ENCODE measurements at places on chromosomes 2 and 18.

GRCh38 chr2:164009756-164010337 lies 274.0 kb upstream of the FIGN start:
- no peak for DNase-seq

- DNase-seq: no peak
Measured at GRCh38 chr2:17930773-17931172, 52.3 kb downstream of the KCNS3 start.

DNA sequence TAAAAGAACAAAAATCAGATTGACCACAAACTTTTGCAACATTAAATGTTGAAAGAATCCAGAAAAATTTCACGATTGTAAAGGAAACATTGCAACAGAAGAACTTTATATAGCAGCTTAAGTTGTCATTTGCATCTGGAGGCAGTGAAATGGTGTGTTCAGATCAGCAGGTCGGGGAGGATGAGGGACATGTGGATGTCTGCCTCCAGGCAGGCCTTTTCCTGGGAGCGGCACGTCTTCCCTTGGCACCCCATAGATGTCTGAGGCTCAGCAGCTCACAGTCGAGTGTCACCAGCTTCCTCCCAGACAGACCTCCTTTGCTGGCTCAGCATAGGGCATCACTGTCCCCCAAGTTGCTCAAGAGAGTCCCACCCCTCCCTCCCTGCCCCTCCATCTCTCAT lies 44.3 kb upstream of the ASB1 start:
- no peak for DNase-seq

DNA sequence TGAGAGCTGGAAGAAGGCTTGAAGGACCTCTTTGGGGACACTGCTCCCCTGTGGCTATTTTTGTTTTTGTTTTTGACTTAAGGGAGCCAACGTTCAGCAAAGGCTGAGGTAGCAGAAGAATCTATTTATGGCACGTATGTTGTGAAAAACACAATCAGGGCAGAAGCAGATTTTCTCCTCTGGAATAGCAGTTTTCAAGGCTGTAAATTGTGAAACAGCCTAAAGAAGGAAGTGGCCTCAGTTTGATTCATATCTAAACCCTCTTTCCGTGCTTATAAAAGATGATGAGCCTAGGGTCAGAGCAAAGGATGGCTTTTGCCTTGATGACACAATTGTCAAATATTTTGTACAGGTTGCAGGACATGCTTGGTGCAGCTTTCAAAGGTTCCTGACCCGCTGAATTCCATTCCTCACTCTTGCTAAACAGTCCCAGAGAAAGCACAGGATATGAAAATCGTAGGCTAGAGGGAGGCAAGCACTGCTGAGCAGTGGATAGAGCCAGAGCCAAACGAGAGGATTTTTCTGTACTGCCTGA lies 106.2 kb upstream of the DLX2 start:
- no peak for DNase-seq

DNA sequence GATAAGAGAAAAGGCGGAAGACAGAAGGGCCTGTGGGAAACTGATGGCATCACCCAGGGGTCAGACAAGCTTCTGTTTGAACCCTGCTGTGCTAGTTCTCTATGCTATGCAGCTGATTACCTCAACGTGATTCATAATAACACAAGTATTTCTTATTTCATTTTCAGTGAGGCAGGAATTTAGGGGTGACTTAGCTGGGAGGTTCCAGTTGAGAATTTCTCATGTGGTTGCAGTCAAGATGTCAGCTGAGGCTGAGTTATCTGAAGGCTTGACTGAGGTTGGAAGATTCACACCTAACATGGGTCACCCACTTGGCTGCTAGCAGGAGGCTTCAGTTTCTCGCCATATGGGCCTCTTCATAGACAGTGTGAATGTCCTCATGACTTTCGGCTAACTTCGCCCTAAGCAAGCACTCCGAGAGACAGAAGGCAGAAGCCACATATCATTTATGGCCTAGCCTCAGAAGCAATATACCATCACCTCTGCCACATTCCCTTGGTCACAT lies 34.0 kb upstream of the TMEM131 start:
- DNase-seq: no peak

GRCh38 chr2:11764359-11764758 lies 17.9 kb downstream of the LPIN1 start:
- no peak for DNase-seq

- no peak for DNase-seq
Measured at GRCh38 chr18:70047931-70048603, 100.4 kb upstream of the CD226 start.

DNA sequence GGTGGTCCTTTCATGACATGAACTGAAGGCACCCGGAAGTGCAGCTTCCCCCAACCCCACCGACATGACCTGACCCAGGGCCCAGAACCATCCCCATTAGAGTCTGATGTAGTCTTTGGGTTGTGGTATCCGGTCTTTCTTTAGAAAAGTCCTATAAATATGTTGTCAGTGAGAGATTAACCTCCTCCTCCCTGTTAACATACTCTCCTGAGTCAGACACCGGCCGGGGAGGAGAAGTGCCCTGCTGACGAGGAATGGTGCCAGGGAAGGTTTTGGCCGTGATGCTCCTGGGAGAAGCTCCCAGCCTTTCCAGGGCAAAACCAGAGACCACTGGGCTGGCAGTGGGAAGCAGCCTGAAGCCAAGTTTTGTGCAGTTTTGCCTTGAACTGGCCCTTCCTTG lies 109.0 kb downstream of the LAMA3 start:
- DNase-seq: no peak

- no peak for DNase-seq
Measured at GRCh38 chr2:26017464-26018183, 16.3 kb upstream of the RAB10 start.

- DNase-seq: no peak
Measured at GRCh38 chr18:45110577-45111501, 430.2 kb downstream of the SETBP1 start.

DNA sequence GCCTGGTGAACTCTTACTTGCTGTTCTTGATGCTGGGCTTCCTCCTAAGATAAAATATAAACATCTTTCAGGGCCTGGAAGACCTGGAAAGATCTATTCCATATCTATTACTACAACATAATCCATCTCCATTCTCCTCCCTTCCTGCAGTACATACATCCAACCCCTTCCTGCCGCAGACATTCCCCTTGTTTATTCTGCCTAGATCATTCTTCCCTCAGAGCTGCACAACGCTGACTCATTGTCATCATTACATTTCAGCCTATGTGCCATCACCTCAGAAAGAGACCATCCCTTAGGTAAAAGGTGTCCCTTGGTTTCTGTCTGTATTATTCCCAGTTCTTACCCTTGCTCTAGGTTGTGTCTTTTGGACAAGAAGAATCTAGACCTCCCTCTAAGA lies 2.5 kb upstream of the CDH7 start:
- no peak for DNase-seq

- no peak for DNase-seq
Measured at GRCh38 chr2:111208639-111209038, 87.9 kb downstream of the BCL2L11 start.

- DNase-seq: no peak
Measured at GRCh38 chr2:30622452-30622851, 175.4 kb downstream of the LCLAT1 start.

DNA sequence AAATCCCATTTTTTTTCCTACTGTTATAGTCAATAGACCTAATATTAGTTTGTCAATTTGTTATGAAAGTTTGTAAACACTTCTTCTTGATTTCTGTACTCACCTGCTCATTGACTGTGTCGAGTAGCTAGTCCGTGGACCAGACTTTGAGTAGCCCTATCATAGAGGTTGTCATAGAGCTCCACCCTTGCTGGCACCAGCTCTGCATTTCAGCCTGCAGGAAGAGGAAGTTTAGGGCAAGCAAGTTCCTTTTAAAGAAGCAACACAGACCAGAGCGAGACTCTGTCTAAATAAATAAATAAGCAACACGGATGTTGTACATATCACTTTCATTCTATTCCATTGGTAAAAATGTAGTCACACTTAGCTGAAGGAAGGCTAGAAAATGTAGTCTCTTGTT lies 74.0 kb downstream of the MCFD2 start:
- DNase-seq: no peak

DNA sequence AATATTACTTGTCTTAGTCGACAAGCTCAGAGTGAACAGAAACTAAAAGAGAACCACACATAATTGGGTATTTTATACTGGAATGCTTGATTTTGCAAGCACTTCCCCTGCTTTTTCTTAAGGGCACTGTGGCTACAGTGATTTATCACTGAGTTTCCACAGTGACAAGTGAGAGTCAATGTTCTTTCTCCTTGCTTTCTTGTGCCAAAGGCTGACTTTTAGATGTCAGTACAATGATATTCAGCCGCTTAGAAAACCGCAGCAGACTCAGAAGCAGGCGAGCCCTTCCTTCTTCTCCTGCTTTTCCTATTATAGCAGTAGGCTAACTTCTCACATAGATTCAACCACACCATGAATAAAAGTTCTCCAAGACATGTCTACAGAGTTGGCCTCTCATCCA lies 1603.6 kb upstream of the NXPH2 start:
- DNase-seq: no peak

GRCh38 chr18:75698861-75699260 lies 271.4 kb upstream of the SMIM21 start:
- no peak for DNase-seq

GRCh38 chr2:109397893-109398292 lies 215.9 kb downstream of the SEPTIN10 start:
- no peak for DNase-seq

- DNase-seq: no peak
Measured at GRCh38 chr2:163717993-163718680, 17.7 kb downstream of the FIGN start.

GRCh38 chr2:9103663-9104277 lies 100.3 kb upstream of the MBOAT2 start:
- DNase-seq: no peak

GRCh38 chr2:72057308-72057707 lies 90.4 kb downstream of the CYP26B1 start:
- no peak for DNase-seq

DNA sequence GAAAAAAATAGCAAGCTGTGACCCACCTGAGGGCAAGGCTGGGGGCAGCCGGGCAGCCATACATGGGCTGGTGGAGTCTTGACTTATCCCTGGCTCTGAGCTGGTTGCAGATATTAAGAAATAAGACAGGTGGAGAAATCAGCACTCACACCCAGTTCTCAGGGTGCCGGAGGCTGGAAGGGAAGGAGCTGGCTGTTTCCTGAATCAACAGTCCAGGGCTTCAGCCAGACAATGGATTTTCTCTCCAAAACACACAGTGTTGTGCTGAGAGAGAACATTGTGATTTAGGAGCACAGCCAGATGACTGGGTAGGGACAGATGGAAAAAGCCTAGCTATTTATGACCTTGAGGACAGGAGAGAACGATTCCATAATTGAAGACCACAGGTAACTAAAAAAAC lies 208.8 kb downstream of the LDLRAD4 start:
- DNase-seq: no peak

- DNase-seq: no peak
Measured at GRCh38 chr2:71811726-71812125, 335.9 kb downstream of the CYP26B1 start.

DNA sequence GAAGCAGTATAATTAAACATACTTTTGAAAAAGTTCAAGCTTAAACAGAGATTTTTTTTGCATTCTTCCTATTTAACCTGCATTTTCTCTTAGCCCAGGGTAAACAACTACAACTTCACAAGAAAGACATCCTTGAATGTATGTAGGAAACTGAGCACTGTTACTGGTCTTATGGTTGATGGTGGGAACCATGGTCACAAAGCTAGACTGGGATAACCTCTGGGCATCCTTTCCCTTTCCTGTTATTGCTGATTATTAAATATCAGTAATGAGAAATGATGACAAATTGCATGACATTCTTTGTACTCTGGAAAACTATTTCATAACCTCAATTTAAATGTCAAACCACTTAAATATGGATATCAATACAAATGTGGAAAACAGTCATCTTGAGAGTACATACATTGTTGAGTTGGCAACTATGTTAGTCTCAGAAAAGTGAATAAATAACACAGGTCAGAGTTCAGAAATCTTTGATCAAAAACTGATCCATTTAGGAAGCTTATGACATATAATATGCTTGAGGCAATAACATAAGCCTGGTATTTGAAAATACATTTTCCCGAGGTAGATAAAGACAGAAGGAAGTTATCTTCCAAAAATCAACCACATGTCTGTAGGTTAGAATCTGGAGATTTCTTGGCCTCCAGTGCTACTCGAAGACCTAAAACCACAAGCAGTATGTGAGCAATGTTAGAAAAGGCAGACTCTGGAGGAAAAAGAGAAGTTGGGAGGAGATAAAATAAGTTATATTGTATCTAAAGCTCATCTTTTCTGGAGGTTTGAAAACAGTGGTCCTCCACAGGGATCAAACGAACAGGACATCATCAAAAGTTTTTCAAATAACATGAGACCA lies 65.2 kb upstream of the ST8SIA5 start:
- no peak for DNase-seq

All from hematopoietic multipotent progenitor cell treated with erythropoietin and hydrocortisone succinate and interleukin-3 and kit ligand, for 17 days (in vitro differentiated cells).